ENCODE measurements at places on chromosomes 5 and 9. TPM values are rescaled to one million over a fixed set of nuclear protein-coding genes. Genes with fewer than 3 reads are reported as not detected.
A peak's percentile ranks its signal among the peaks of the same experiment; 100 is the strongest.

The PDE8B gene
- 7.0 TPM for total RNA-seq

The ZDHHC12 gene
- total RNA-seq, result 21.3 TPM

DNA sequence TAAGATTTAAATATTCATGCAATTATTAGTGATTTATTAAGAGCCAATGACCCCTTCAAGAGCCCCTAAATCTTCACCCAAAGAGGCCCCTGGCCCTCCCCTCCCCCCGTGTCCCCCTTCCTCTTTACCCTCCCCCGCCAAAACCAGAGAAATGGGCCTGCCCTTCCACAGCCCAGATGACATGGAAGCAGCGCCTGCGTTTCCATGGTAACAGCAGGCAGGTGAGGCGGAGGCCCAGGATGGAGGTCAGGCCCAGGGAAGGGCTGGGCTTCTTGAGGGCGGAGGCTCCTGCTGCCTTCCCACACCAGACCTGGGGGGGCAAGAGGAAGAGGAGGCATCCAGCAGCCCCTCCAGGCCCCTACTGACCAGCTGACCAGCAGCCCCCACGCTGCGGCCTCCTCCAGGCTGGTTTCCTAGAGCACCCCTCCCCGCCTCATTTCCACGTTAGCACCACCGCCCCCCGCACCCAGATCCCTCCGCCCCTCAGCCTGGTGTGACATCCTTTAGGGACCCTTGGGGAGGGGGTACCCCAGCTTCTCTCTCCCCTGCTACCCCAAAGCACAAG lies 37.4 kb downstream of the UNC5A start:
- DNase-seq, result no peak
- no peaks in the 10 kb centered on the region for H3K27me3 ChIP-seq
- no peaks in the 10 kb centered on the region for H3K4me1 ChIP-seq
- H3K36me3 ChIP-seq, result no peaks in the 10 kb centered on the region

GRCh38 chr5:42951293-42951840 lies 88.8 kb downstream of the ANXA2R start:
- peaks cover 5% of the 10 kb centered on the region for H3K27me3 ChIP-seq
- H3K36me3 ChIP-seq, result no peaks in the 10 kb centered on the region
- H3K27ac ChIP-seq, result peak overlapping the region; percentile 69
- peak overlapping the region; percentile 52 for H3K4me3 ChIP-seq
- DNase-seq, result no peak
- H3K4me1 ChIP-seq, result no peaks in the 10 kb centered on the region
